ENCODE measurements at places on chromosomes 4 and X.

- no peak for DNase-seq
These were observed 531.8 kb upstream of the GALNTL6 start for GRCh38 chr4:171281359-171281758.

- DNase-seq: no peak
These were observed 99.4 kb upstream of the RASGEF1B start for GRCh38 chr4:81571105-81571504.

GRCh38 chr4:128770807-128771206 lies 38.7 kb upstream of the JADE1 start:
- DNase-seq: no peak

DNA sequence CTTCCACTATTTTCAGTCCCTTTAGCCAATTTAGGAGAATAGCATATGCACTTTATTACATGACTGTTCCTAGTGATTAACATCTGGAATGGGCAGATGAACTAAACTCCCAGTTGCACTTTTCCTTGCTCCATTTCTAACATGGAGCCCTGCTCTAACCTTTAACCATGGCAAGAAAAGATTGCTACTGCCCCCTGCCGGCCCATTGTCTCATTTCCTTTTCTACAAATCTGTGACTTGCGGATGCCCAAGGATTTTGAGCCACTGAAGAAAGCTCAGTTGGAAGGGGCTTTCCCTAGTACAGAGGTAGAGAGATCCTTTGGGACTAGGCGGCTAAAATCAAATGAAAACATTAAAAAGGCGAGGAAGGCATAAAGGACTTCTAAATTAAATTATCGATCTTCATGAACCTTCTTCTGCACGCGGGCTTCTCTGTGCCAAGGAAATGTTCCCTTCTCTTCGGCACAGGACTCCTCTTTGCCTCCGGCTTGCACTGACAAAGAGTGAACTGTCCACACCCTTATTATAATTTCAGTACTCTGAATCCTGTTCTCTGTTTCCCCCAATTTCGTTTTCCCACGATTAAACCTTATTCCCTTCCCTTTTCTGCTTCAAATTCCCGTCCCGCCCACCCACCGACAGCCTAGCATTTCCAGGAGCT lies 577 bp upstream of the GLRA2 start:
- peak; percentile 27 for DNase-seq

DNA sequence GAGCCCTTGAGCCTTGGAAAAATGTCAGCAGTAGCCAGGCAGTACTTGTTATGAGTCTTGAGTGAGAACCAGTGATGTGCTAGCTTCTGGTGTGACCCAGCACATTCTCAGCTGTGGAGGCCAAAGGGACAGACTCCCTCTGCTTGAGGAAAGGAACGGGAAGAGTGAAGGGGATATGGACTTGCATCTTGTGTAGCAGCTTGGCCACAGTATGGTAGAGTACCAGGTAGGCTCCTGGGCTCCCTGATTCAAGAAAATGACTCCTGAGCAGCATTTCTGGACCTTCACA lies 1601.9 kb upstream of the ADGRL3 start:
- no peak for DNase-seq

DNA sequence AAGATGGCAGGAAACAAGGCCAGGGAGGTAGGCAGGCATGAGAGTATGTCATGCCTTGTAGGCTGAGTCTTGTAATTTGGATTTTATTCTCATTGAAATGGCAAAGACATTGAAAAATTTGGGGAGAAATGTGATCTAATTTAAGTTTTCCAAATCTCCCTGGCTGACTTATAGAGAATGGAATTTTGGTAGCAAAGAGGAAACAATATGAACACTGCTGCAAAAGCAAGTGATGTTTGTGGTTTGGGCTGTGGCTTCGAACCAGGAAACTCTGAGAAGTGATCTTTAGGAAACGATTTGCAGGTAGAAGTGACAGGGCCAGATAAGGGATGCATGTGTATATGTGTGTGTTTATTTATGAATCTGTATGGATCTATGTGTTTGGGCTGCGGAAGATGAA lies 35.6 kb downstream of the ARSJ start:
- DNase-seq: no peak

GRCh38 chr4:57501720-57502119 lies 391.5 kb upstream of the IGFBP7 start:
- DNase-seq: no peak

DNA sequence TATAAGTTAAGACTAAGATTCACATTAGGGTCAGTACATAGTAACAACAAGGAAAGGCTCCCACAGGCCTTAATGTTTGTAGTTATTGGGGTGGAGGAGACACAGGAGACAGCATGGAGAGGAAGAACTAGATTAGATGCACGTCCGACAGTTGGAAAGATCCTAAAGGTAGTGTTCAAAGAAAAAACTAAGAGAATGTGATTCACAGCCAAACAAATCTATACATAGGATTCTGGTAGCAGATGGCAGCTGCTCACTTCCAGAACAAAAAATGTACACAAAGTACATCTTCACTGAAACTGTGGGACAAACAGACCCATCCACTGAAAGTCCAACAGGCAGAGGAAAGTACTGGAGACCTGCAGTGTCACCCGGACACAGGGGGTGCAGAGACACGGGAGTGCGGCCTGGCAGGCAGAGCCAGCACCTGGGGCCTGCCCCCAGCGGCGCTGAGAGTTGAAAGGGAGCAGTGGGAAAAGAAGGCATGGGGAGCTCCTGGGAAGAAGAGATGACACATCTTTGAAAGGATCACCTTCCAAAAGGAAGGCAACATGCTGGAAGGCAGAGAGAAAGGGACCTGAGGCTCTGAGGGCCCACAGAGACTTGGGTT lies 40.0 kb downstream of the NELFA start:
- no peak for DNase-seq

DNA sequence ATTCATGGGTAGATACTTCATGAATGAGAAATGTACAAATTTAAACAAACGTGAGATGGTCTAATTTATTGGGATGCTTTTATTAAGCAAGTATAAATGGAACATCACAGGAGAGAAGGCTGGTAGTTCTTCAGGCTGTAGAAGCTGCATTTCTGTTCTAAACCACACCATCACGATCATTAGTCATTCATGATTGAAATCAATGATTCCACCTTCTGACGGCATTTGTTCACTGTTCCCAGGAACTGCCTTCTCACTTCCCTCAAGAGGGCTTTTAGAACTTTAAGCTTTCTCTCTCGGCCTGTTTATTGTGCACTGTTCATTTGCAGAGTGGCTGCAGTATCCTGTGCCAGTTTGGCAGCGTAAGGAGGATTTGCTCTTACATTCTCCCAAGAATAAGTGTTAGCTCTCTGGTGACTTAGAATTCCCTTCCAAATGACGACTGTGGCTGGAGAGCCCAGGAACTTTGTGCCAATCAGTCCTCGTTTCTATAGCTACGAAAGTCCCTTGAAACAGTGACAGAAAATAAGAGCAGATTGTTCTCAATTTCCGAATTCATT lies 54.7 kb downstream of the MFAP3L start:
- DNase-seq: no peak

GRCh38 chrX:46653482-46653881 lies 79.9 kb downstream of the CHST7 start:
- no peak for DNase-seq

DNA sequence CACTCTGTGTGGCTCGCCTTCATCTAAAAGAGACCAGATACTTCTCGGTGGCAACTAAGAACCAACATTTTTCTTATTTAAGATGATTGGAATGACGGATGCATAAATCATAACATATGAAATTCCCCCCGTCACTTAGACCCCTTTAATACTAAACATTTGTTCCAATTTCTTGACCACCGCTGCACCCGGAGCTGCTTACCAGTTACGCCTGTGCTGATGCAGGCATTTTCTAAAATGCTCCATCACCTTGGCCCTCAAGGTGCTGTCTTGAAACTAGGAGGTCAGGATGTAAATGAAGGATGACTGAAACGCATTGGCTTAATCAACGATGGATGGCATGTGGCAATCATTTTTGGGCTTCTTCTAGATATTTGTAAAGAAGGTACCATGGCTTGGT lies 130.0 kb downstream of the CPZ start:
- DNase-seq: no peak

DNA sequence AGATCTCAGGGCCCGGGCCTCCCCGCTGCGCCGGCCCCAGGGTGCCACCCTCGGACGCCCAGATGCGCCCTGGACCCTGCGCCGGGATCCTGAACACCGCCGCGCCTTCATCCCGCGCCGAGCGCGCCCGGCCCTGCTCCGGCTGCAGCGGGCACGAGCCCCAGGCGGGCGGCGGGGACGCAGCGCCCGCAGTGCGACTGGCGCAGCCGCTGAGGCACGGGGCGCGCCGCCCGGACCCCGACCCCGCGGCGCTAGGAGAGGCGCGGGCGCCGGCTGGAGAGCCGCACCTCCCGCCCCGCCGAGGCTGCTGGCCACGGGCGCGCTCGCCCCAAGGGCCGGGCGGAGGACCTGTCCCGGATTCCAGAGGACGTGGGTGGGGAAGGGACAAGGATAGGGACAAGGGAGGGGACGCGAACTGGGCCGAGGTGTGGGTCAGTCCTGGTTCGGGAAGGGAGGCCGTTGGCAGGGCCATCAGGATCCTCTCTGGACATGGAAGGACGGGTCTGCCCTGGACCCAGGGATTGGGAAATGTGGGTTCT lies 1.1 kb downstream of the ZFYVE28 start:
- DNase-seq: no peak

GRCh38 chr4:40482985-40483647 lies 146.5 kb downstream of the RBM47 start:
- DNase-seq: no peak

DNA sequence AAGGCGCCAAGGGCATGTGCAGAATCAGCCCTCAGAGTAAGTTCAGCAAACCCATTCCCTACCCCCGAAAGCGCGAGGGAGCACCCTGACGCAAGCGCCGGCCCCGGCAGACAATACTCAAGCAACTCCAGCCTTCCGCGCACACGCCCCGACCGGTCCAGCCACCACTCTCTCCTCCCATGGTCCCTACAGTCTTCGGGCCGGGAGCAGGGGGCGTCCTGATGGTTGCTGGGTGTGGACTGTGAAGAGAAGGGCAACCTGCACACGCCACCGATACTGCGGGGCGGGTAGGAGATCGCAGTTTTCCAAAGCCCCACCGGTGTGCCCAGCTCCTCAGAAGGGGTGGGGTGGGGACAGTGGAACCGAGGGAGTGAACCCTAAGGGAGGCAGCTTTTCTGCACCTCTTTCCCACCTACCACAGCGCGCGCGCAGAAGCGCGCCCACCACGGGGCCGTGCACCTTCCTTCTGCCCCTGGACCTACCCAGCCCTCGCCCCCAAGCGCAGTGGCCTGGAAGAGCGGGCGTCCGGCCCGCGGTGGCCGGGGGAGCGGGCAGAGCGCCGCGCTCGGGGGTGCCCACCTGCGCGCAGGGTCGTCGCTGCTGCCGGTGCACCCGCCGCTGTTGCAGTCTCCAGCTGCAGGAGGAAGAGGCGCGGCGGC lies 650.2 kb upstream of the DIPK2B start:
- DNase-seq: peak; percentile 24

- no peak for DNase-seq
These were observed 316.7 kb upstream of the DIPK2B start for GRCh38 chrX:45517090-45517973.

DNA sequence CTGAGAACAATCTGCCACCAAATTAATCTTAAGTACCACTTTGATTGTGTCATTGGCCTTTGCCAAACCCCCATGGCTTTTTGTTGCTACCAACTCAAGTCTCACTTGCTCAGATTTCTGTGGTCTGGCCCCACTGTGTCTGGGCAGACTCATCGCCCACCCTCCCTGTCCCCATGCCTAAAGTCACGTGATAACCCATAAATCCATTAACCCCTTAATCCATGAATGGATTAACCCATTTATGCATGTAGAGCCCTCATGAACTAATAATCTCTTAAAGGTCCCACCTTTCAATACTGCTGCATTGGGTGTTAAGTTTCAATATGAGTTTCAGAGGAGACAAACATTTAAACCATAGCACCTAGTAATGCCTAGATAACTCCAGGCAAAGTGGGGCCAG lies 78.5 kb upstream of the BLTP1 start:
- no peak for DNase-seq

- no peak for DNase-seq
These were observed 30.3 kb upstream of the GLRB start for GRCh38 chr4:157045507-157046127.
